ENCODE measurements at places on chromosomes 5 and 9.

DNA sequence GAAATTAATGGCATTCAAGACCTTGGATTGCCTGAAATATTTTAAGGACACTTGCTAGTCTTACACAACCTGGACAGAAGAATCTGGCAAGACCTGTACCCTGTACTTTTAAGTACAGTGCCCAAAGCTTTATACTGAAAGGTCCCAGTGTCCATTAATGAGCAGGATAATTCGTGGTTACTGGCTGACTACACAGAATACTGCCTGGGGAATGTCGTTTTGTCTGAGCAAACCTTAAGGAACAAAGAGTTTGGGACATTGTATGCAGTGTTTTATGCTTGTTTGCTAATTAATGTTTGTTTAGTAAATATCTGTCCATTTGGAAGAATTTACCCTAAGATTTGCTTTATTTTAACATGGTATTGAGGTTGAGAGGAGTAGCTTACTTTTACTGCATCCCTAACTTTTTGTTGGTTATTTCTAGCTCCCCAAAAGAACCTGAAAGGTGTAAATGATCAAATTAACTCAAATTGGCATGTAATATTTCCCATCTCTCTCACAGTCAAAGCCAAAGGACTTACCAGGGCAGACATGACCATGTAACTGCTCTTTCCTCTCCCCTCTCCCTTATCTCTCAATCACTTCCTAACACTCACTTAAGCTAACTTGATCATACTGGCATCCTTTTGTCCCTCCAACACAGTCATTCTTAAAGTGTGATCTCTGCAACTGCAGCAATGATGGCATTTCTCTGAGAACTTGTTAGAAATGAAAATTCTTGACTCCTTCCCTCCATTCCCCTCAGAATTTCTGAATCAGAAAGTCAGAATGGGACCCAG, 15.7 kb downstream of the RANBP3L start:
- no peak for DNase-seq

DNA sequence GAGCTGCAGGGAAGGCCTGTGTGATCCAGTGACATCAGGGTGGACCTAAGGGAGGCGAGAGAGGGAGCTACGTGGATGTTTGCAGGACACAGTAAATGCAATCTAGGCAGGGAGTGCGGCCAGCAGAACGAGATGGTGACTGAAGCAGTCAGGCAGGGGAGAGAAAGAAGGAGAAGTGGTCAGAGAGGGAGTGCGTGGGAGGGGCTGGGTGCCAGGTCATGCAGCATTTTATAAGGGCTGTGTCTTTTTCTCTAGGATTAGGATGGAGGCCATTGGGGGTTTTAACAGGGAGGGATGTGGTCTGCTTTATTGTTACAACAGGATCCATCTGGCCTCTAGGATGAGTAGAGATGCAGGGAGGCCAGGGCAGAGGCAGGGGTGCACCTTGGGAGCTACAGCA, 80.4 kb downstream of the DCP2 start:
- DNase-seq: no peak

DNA sequence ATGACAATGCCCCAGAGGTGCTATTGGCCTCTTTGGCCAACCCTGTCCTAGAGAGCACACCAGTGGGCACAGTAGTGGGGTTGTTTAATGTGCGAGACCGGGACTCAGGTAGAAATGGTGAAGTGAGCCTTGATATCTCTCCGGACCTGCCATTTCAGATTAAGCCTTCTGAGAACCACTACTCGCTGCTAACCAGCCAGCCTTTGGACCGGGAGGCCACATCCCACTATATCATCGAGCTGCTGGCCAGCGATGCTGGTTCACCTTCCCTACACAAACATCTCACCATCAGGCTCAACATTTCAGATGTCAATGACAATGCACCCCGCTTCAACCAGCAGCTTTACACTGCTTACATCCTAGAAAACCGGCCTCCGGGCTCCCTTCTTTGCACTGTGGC, 1.4 kb downstream of the PCDHGC5 start:
- DNase-seq: no peak

- no peak for DNase-seq
Measured at GRCh38 chr5:13316176-13316575, 628.3 kb downstream of the DNAH5 start.

DNA sequence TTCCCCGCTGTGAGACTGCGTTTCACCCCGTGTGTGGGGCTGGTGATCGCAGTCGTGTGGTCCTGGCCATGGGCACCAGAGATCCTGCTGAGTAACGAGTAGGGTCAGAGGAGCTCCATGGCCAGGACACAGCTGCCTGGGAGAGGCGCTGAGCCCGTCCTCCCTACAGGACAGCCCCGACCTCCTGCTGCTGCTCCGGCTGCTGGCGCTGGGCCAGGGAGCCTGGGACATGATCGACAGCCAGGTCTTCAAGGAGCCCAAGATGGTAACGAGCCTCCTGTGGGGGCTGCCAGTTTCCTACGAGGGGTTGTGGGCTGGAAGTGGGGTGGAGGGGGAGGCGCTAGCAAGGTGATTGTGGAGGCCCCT, 11.0 kb downstream of the NELFB start:
- DNase-seq: no peak

- peak; percentile 82 for DNase-seq
Measured at GRCh38 chr5:176541338-176542134, 4.3 kb upstream of the RNF44 start.

- DNase-seq: no peak
Measured at GRCh38 chr9:89815061-89815902, 210.5 kb downstream of the GADD45G start.

DNA sequence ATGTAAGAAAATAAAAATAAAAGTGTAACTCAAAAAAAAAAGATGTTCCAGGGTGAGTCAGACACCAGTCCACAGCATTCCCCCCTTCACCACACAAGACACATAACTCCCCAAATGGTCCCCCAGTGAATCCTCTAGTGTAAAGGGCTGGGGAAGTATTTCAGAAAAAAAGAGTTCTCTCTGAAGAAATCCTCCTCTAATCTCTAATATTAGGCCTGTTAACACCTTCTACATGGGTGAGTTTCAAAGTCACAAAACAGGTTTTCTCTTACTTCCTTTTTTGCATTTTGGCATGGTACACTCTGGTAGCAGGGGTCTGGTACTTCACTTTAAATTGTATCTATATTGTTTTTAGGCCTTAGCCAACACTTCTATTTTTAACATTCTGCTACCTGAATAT, 28.2 kb downstream of the RNF145 start:
- DNase-seq: no peak

DNA sequence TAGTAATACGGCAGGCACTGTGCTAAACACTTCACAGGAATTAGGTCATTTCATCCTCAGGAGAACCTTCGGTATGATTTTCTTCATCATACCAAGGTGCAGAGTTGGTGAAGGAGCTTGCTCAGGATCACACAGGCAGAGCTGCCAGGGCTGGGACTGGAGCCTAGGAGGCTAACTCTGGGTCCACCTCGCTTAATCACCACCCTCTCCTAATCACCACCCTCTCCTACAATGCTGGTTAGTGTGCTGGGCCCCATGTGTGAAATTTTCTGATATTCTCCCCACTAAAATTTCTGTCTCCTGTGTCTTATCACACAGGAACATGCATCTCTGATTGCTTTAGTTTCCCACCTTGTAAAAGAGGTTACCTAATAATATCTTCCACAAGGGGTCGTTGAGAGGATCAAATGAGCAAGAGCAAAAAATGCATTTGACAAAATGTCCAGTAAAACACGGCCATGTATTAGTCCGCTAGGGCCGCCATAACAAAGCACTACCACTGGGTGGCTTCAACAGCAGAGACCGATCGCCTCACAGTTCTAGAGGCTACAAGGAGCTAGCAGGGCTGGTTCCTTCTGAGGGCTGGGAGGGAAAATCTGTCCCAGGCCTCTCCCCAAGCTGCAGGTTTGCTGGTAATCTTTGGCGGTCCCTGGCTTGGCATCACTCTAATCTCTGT, 128.2 kb upstream of the NFIB start:
- no peak for DNase-seq

DNA sequence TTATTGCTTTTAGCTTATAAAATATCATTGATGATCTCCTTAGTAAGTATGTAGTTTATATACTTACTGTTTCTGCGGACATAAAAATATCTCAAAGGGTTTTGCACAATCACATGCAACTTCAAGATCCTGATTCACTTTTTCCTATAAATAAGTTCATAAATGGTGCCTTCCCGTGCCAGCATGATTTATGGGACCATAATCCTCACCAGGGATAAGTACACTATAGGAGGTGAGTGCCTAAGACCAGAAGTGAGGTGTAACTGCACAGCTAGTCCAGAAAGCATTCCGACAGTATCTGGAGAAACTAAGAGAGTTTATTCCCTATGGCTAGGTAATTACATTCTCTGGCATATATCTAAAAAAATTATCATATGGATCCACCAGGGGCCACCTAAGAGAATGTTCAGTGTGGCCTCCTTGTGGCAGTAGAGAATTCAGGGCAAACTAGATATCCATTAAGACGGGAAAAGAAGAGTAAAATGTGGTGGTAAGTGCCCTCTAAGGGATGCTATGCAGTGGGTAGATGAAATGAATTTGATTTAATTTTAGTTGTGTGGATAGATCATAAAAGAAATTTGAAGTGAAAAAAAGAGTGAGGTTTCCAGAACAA, 402.5 kb upstream of the SLC24A2 start:
- no peak for DNase-seq

GRCh38 chr9:21030389-21031035, 928 bp downstream of the HACD4 start:
- DNase-seq: peak; percentile 42

DNA sequence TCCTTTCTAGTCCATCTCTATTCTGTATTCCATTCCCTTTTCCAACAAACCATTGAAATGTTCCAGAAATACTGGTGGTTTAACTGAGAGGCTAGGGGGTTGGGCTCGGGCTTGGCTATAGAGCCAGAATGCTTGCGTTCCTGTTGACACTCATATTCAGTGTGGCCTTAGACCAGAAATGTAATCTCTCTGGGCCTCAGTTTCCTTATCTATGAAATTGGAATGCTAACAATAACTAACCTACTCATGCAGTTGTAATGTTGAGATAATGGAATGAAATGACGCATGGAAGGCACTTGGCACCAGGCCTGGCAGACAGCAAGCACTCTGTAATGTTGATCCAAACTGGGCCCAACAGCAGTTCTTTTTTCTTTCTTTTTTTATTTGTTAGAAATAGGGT, 26.8 kb downstream of the JADE2 start:
- no peak for DNase-seq

GRCh38 chr9:108897324-108898096, 35.4 kb downstream of the ACTL7A start:
- no peak for DNase-seq

GRCh38 chr9:13179257-13179656, 100.2 kb downstream of the MPDZ start:
- DNase-seq: no peak

DNA sequence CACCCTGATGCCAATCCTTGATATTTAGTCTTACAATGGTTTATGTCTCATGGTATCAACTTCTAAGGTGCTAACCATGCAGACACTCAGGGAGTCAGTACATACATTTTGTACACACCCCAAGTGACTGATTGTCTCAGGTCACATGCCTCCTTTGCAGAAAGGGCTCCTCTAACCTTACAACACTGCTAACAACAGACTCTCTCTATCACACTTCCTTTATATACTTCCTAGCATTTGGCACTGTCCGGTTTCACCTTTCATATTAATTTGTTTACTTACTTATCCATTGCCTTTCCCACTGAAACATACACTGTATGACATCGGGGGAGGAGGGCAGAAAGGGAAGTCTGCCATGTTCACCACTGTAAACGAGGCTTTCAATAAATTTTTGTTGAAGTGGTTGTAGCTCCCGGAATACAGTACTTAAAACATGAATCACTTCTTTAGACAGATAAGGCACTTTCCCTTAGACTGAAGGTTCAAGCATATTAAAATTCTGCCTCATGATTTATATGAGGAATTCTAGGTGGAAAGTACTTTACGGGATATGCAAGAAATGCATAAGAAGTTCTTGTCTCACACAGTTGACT, 20.6 kb downstream of the EMB start:
- DNase-seq: no peak

- DNase-seq: no peak
Measured at GRCh38 chr9:112046181-112046580, 128.9 kb downstream of the SUSD1 start.

- no peak for DNase-seq
Measured at GRCh38 chr9:27183131-27183530, 74.1 kb downstream of the TEK start.

DNA sequence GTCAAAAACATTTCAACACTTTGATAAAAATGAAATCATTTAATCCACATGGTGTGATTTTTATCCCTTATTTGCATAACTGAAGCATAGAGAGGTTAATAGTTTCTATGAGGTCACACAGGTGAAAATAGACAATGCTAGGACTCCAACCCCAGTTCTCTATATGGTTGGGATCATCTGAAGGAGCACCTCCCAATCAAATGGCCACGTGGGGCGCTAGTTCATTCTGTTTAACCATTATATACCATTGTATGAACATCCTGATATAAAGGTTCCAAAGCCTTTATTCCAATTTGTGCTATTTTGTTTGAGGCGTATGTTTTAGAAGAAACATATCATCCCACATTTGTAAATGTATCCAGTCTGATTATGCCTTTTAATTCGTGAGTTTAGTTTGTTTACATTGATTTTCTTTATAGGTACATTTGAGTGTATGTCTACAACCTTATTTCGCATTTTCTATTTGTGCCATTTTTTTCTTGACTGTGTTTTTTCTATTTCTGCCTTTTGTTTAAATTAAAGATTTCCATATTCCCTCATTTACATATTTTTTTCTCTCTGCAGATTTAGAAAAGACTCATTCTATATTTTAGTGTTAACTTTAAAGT, 1092.0 kb downstream of the MAT2B start:
- no peak for DNase-seq

- no peak for DNase-seq
Measured at GRCh38 chr5:176570044-176570443, 20.9 kb downstream of the CDHR2 start.

- no peak for DNase-seq
Measured at GRCh38 chr9:137444106-137444790, 3.1 kb upstream of the ENTPD8 start.

DNA sequence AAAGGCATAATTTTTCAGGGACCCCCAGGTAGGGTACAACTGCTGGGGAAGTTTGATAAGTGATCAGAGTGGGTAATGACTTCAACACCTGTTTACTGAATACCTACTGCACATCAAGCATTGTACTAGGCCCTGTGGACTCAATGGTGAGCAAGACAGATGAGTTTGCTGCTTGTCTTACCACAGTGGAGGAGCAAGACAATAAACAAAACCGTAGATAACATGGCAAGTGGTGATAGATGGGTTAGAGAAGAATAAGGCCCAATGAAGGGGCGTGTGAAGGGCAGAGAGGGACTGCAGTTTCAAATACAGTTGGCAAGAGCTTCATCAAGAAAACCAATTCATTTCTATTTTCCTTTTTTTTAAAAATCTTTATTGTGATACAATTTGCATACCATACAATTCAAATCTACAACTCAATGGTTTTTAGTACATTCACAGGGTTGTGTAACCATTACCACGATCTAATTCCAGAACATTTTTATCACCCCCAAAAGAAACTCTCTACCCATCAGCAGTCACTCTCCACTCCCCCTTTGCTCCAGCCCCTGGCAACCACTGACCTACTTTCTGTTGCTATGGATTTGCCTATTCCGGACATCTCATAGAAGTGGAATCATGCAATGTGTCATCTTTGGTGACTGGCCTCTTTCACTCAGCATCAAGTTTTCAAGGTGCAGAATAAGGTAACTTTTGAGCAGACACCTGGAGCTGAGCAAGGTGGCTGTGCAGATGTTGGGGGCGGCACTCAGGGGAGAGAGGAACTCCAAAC, 31.9 kb upstream of the HAND1 start:
- no peak for DNase-seq

- no peak for DNase-seq
Measured at GRCh38 chr5:1016036-1016435, 7.4 kb downstream of the NKD2 start.

- no peak for DNase-seq
Measured at GRCh38 chr5:171478946-171479775, 59.7 kb downstream of the FGF18 start.

- DNase-seq: peak; percentile 36
Measured at GRCh38 chr9:133737774-133738639, at the start of gene SARDH. TSS of gene SARDH (minus strand) at chr9:133738352. CDS start at chr9:133734173, 4,179 bp downstream.
